ENCODE measurements at places on chromosomes 13 and 19.

DNA sequence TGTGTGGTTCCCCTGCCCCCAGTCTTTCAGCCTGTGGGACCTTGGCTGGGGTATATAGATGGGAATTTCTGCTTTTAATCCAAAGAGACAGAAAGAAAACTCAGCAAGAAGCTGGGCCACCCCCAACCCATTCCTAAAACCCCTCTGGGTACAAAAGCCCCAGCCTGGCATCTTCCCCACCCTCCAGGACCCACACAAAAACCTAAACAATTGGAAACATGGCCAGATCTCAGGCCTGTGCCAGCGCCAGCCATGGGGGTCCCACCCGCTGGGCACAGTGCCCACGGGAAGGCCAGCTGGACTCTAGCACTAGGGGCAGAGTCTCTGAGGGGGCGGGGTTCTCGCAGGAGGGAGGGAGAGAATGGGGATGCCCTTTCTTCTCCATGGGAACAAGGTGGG lies 8.6 kb downstream of the LYL1 start:
- no peak for DNase-seq

DNA sequence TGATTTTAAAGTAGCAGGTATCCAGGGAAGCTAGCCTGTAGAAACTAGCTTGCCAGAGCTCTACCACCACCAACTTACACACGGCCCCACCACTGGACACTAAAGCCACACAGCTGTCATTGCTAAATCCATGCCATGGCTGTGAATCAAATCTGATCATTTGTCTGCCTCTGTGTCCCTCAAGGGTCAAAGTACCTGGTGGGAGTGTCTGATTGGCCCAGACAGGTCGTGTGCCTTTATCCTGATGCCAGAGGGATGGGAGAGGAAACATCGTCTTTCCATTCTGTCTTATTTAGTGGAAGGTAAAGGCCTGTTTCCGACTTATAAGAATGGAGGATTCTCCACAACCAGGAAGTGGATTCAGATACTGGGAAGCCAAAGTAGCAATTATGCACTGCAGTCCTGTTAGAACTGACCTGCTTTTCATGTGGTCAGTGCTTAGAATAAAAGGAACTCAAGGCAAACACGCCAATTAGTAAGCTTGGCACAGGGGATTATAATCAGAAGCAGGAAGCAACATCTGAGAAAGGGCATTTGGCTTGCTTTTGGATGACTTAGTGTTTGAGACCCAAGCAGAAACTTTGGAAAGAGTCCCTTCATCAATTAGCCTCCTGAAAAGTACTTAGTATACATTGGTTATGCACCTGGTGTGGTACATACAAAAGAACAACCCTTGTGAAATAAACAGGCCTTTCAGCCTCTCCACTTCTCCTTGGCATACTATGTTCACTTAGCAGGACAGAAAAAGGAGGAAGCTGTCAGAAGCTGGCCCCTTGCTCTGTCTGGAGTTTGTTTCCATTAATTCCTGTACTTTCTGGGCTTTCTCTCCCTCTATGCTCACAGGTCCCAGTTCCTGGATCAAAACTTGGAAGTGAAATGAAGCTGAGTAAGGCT lies 192.4 kb downstream of the NUFIP1 start:
- no peak for DNase-seq

- no peak for DNase-seq
Observed at GRCh38 chr13:91291078-91291477, 56.4 kb upstream of the MIR17HG start.

GRCh38 chr19:38475176-38475575 lies 41.7 kb downstream of the RYR1 start:
- DNase-seq, result no peak

DNA sequence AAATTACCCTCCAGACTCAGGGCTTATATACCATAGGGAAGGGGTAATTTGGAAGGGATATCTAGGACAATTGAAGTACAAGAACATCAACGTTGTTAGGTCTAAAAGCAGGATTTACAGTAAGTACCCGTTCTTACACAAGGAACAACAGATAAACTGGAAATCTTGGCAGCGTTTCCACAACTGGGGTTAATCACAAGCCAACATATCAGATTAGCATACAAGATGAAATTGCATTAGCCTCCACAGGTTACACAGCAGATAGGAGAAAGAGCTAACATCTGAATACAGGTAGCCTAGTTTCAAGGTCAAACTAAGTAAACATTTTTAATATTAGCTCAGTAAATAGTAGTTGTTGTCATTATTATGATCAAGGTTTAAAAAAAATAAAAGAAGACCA lies 1214.0 kb upstream of the PCDH20 start:
- DNase-seq, result no peak

- DNase-seq, result no peak
Observed at GRCh38 chr13:58950911-58951310, 1212.8 kb downstream of the DIAPH3 start.

GRCh38 chr19:55471266-55471665 lies 5.2 kb upstream of the ZNF628 start:
- peak; percentile 58 for DNase-seq

DNA sequence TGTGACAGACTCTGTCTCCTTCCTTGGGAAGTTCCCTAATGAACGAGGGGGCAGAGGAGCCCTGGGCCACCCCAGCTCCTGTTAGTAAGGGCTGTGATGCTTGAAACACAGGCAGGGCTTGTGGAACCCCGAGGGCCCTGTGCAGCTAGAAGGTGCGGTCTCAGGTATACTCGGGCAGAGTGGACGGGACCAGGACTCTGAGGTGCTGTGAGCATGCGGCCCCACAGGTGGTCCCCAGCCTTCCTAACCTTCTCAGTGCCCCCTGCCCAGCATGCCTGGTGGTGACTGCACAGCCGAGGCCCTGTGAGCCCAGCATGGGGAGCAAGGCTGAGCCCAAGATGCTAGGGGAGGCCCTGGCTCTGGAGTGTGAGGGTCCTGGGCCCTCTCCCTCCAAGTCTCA lies 4.0 kb upstream of the SIGLEC8 start:
- no peak for DNase-seq

GRCh38 chr13:44311011-44311780 lies 62.4 kb upstream of the SERP2 start:
- DNase-seq, result no peak

DNA sequence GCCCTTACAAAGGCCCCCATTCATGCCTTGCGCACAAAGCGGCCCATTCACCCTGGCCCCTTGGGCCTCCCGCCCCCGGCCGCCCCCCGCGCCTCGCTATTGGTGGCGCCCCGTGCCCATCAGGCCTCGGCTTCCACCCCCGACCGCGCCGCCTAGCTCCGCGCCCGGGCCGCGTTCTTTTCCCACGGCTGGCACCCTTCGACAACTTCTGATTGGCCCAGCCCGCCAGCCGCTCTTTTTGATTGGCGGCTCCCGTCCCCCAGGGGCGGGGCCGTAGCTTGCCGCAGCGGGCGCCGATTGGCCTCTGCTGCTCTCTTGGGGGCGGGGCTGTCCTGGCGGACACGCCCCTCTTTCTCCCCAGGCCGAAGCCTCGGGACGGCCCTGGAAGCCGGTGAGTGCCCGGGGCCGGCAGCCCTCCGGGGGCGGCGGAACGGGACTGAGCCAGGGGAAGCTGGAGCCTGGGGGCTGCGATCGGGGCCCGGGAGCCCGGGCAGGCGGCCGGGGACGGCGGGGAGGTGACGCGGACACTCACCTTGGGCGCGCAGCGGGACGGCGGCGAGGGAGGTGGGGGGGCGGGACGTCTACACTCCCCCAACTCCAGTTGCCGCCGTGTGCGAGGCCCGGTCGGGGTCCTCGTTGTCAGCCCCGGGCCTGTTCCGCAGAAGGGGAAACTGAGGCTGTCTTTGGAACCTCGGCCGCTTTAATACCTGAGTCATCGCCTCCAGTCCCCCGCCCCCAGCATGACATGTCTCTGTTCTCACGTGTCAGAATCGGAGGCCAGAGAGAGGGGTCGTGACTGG lies at the start of gene MYH14:
MYH14 (plus strand) TSS at position 342 of the 800 bp plus-strand sequence. CDS start 6,744 bp downstream, outside the sequence.
- DNase-seq, result peak; percentile 94

DNA sequence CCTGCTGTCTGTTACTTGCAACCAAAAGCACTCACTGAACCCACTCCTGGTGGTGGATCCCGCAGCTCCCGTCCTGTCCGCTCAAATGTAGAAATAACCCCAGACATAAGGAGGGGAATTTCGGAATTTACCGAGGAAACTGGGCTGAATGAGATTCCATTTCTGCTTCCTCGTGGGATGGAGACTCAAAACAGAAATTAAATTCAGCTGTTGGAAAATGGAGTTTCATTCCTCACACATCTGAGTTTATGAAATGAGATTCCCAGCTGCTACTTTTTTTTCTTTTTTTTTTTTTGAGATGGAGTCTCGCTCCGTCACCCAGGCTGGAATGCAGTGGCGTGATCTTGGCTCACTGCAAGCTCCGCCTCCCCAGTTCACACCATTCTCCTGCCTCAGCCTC lies 44.3 kb downstream of the COLGALT1 start:
- DNase-seq, result no peak

- no peak for DNase-seq
Observed at GRCh38 chr19:45087531-45087930, 5.4 kb upstream of the PPP1R37 start.

DNA sequence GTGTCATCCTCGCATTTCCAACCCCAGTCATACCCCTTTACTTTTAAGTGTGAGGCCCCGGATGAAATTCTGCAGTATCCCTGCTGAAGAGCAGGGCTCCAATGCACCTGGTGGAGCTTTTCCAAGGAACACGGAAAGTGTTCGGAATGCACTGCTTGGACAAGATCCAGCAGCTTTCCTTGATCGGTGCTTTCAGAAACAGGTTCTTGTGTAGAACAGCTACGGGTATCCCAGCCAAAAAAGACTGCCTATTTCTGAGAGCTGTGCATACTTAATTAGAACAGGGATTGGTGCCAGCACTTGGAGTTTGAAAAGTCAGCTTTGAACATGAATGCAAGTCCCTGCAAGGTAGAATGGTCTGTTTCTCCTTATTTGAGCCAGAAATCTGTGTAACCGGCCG lies 87.2 kb upstream of the C1QTNF9B start:
- DNase-seq, result no peak

GRCh38 chr13:53013113-53013512 lies 15.5 kb upstream of the OLFM4 start:
- no peak for DNase-seq

- DNase-seq, result peak; percentile 71
Observed at GRCh38 chr19:29285878-29286277, 72.9 kb upstream of the UQCRFS1 start.

DNA sequence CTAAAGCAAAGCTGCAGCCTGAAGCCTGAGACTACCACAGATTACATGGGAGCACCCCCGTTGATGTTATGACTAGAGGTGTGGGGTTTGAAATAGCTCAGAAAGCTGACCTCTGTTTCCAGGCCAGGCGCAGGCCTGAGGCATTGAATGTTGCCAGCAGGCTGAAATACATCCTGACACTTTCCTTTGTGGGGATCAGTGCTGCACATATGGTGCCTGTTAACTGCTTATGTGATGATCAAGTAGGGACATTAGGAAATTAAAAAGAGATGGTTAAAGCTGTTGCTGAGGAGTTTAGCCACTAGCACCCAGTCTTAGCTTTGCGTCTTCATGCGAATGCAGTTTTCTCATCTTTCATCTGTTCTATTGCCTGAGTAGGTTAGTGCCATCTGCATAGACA lies 83.2 kb downstream of the CCNA1 start:
- DNase-seq, result no peak

GRCh38 chr19:28881616-28882015 lies 331.3 kb downstream of the UQCRFS1 start:
- peak; percentile 28 for DNase-seq

GRCh38 chr13:112835344-112835743 lies 133.7 kb upstream of the MCF2L start:
- DNase-seq, result no peak

- no peak for DNase-seq
Observed at GRCh38 chr13:45833663-45834375, 17.7 kb downstream of the SIAH3 start.

DNA sequence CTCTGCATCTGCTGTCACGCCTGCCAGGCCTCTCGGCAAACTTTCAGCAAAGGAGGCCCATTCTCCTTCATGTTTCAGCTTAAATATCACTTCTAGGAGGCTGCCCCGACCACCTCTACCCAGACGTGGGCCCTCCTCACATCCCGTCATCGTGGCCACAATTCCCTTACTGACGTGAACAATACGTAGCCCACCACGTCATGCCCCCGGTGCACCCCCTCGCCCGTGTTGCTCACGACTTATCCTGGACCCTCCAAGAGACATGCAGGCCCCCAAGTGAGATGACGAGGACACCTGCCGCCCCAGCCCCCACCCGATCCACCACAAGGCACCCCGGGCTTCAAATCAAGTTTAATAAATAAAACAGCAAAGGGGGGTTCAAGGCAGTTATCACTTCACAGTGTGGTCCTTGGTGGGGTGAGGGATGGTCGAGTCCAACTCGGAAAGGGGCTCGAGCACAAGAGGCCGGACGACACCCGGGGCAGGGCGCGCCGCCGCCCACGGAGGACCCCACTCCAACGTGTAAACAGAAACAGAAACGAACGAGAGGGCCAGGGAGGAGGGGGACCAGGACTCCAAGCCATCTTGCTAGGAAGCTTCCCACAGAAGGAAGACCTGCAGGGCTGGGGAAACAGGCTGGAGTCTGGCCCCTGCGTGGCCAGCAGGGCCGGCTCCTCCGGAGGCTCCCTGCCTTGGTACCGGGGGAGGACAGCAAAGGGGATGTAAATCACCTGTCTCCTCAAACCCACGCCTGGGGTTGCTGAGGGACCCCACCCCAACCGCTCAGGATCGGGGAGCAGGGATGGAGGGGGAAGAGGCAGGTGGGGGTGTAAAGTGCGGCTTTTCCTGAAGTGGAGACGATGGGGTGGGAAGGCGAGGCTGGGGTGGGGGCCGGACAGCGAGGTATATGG lies 14.3 kb upstream of the PLPP2 start:
- no peak for DNase-seq

- no peak for DNase-seq
Observed at GRCh38 chr13:85241060-85241459, 558.2 kb downstream of the SLITRK6 start.

- no peak for DNase-seq
Observed at GRCh38 chr19:29476528-29476927, 49.3 kb upstream of the VSTM2B start.

DNA sequence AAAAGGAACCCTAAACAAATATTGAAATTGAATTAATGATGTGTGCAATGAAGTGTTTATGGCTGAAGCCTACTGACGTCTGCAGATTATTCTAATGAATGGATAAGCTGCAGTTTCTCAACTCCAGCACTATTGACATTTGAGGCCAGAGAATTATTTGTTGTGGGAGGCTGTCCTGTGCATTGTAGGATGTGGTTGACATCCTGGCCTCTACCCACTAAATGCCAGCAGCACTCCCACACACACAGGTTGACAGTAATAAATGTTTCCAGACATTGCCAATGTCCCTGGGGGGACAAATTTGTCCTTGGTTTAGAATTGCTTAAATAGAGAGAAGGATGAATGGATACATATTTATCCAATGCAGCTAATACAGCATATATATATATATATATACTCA lies 19.2 kb upstream of the MYH14 start:
- no peak for DNase-seq

- DNase-seq, result no peak
Observed at GRCh38 chr13:101262306-101262705, 154.0 kb downstream of the NALCN start.

Data from ELF-1 (cell line).